ENCODE measurements at places on chromosomes 3 and 15. TPM values are rescaled to one million over a fixed set of nuclear protein-coding genes. Genes with fewer than 3 reads are reported as not detected.

The GP9 gene
- total RNA-seq, result not detected

The CADPS gene
- total RNA-seq, result not detected

The PCOLCE2 gene
- 40.9 TPM for total RNA-seq

The RBMS3 gene
- 0.34 TPM for total RNA-seq

The AMT gene
- 0.29 TPM for total RNA-seq

The STARD5 gene
- 2.2 TPM for total RNA-seq

The STRIT1 gene
- not detected for total RNA-seq

The GAP43 gene
- total RNA-seq, result not detected

The NUP210 gene
- total RNA-seq, result 40.3 TPM

Data from A549 treated with DMSO at 1 μM for 4 hours (cell line).